CD4-positive, CD25-positive, alpha-beta regulatory T cell (primary cell): ENCODE measurements at places on chromosomes 7 and 10. TPM values are rescaled to one million over a fixed set of nuclear protein-coding genes. Genes with fewer than 3 reads are reported as not detected.

NPSR1 gene
- polyA plus RNA-seq, result not detected

ITGA8 gene
- not detected for polyA plus RNA-seq

ZPBP gene
- not detected for polyA plus RNA-seq

GRCh38 chr10:14384915-14385314 lies 54.2 kb upstream of the FRMD4A start:
- H3K27ac ChIP-seq, result no peak overlapping the region
- no peak overlapping the region for H3K4me3 ChIP-seq
- DNase-seq, result no peak
- no peaks in the 10 kb centered on the region for H3K36me3 ChIP-seq
- peaks cover 5% of the 10 kb centered on the region for H3K27me3 ChIP-seq

GRCh38 chr10:109721453-109722064 lies 201.8 kb downstream of the XPNPEP1 start:
- H3K27ac ChIP-seq, result no peak overlapping the region
- no peaks in the 10 kb centered on the region for H3K27me3 ChIP-seq
- no peak overlapping the region for H3K4me3 ChIP-seq
- no peak for DNase-seq
- no peaks in the 10 kb centered on the region for H3K36me3 ChIP-seq
- no peaks in the 10 kb centered on the region for H3K4me1 ChIP-seq

GRCh38 chr7:66523409-66523808 lies 105.3 kb upstream of the KCTD7 start:
- H3K27ac ChIP-seq, result no peak overlapping the region
- no peaks in the 10 kb centered on the region for H3K4me1 ChIP-seq
- no peak overlapping the region for H3K4me3 ChIP-seq

- H3K36me3 ChIP-seq, result no peaks in the 10 kb centered on the region
- peaks cover 29% of the 10 kb centered on the region for H3K4me1 ChIP-seq
- H3K27ac ChIP-seq, result peak overlapping the region; percentile 53
- no peaks in the 10 kb centered on the region for H3K27me3 ChIP-seq
- H3K4me3 ChIP-seq, result peak overlapping the region; percentile 37
Measured at GRCh38 chr7:100211342-100211780, 8.4 kb upstream of the PVRIG start.

- DNase-seq, result no peak
- H3K27me3 ChIP-seq, result no peaks in the 10 kb centered on the region
- no peak overlapping the region for H3K27ac ChIP-seq
- no peaks in the 10 kb centered on the region for H3K4me1 ChIP-seq
- no peaks in the 10 kb centered on the region for H3K36me3 ChIP-seq
Measured at GRCh38 chr10:33790521-33791271, 456.2 kb upstream of the NRP1 start.
